KG1 (cell line): ENCODE measurements at places on chromosomes 2 and 18.

- DNase-seq = no peak
These were observed 12.7 kb downstream of the KDM3A start for GRCh38 chr2:86453836-86454235.

DNA sequence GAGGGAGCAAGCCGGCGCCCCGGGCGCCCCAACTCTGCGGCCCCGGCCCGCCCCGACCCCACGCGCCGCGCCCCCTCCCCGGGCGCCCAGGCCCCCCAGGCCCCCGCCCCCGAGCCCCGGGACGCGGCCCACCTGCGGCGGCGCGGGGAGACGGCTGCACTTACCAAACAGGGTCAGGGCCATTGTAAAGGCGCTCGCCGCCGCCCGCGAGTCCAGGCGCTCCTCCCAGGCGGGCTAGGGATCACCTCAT is 526 bp downstream of the CHN1 start:
- DNase-seq = no peak

- no peak for DNase-seq
These were observed 33.5 kb upstream of the RAB27B start for GRCh38 chr18:54794823-54795222.

DNA sequence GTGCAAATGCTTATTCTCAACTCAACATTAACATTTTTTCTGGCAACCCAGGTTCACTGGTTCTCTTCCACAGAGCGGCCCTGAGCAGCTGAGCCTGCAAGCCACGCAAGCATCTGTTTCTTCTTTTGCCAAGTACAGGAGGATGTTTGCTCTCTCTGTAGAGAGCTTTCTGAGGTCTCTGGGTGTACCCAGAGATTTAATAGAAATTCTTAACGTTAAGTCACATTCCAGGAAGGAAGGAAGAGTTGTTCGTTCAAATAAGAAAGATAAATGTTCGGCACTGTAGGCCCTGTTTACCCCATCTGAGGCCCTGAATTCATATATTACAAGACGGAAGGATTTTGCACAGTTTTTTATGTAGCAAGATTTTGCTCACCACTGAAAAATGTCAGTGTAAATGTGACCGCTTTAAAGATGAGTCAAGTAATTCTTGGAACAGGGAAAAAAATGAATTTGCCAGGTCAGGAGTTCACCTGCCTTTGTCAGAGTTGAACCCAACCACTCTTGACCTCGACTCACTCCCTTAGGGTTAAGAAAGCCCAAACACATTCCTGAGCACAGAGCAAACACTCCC is 30.1 kb downstream of the KCTD18 start:
- peak; percentile 59 for DNase-seq

DNA sequence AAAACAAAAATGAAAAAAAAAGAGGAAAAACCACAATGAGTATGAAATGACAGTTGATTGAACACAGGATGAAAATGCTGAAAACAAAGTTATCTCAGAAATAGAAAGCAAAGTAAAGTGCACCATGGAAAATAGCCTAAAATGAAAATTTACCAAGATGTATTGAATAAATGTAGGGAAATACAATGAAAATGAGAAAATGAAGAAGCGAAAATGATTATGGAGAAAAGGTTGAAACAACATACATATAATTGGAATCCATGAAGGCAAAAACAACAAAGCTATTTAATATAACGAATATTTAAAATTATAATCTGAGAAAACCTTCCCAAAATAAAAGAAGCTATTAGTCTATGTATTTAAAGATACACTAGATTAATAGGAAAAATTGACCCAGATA is 147.4 kb downstream of the TMEM18 start:
- no peak for DNase-seq
